Activated naive CD4-positive, alpha-beta T cell treated with Interleukin-2 at 50 U/mL for 16 hours (primary cell): ENCODE measurements at places on chromosomes 12 and 14.

DNA sequence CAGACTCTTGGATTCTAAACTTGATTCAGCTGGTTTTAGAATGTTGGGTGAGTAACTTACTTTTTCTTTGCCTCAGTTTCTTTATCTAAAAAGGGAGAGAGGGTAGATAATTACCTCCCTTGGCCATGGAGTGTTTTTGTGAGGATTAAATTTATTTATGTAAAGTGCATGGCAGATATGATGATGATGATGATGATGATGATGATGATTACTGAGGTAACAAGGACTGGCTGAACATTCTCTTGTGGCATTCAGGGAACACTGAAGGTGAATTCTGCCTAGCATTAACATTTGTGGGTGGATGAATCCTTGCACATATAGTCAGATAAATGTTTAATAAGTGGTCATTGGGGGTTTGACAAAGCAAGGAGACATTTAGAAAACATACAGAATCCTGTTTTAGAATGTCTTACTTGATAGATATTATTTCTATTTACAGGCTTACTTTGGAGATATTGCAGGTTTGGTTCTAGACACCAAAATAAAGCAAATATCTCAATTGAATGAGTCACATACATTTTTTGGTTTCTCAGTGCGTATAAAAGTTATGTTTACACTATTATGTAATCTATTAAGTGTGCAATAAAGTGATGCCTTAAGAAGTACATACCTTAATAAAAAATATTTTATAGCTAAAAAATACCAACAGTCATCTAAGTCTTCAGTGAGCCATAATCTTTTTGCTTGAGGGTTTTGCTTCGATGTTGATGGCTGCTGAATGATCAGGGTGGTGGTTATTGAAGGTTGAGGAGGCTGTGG, 123.2 kb downstream of the SNAPC1 start:
- no peak for DNase-seq

DNA sequence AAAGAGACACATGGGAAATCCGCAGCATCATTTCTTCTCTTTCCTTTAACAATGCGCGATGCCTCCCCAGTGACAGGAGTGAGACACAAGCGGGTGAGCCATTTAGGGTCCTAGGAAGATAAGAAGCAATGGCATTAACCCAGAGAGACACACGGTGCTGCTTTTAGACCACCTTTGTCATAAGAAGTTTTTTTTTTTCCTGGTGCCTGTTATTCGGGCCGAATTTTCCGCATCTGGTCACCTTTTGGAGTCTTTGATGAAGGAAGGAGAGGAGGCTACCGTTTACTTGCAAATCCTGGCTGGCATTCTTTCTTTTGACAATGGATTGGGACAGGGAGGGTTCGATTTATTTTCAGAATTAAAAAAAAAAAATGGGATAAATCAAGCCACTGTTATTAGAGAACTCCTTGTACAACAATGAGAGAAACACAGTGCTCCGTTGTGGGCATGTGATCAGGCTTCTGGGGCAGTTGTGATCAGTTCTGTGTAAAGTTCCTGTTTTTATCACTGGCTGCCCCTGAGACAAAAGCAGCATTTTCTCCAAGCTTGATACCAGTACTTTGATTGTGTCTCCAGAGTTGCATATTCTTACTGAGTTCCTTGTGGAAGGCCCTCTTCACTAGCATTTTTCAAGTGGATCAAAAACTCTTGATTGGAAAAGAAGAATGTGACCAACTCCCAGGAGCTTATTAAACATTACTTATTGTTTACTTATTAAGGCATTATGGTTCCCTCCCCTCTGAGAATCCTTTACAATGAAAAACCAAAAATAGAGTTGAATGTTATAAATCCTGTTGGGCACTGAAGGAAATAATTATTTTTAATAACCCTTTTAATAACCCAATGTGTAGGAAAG, 1.1 kb downstream of the DIP2B start:
- no peak for DNase-seq

DNA sequence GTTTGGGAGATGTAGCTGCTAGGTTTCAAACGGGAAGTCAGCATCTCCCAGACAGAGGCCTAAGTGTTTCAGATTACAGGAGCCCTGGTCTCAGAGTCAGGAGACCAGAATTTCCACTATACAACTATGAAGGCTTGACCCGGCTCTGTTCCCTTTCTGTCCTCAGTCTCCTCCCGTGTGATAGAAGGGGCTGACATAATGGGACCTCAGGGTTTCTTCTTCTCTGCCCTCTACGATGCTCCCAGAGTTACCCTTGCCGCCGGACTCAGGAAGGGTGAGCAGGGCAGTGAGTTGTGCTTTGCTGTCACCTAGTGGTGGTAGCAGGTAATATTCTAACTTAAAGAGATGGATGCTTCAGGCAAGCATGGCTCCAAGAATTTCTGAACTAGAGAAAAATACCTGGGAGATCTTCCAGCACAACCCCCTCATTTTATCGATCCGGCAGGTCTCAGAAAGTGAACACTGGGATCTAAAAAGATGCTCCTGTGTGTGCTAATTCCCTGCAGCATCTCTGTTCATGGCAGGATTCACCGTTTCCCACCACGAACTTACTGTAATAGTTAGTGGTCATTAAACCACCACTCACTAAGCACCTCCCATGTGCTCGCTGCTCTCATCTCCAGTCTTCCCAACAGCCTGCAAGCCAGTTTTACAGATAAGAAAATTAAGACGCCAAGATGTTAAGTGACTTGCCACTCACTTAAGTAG, 84.4 kb downstream of the VWF start:
- DNase-seq, result peak; percentile 38

GRCh38 chr14:104465482-104466390, 113.8 kb upstream of the C14orf180 start:
- no peak for DNase-seq

DNA sequence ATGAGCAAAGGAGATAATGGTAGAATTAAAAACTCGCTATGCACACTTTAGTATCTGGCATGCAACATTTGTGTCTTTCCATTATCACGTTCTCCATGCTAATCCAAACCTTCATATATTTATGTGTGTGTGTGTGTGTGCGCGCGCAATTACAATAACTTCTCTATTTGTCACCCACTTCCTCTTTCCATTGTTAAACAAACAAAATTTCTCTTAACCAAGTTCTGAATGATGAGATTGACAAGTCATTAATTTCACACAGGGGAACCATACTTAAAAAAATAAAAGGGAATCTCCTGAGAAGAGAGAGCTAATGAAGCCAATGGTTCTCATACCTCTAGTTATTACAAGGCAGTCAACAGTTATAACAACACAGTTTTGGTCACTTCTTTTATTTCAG, 575.9 kb upstream of the MDGA2 start:
- no peak for DNase-seq

- DNase-seq, result no peak
Observed at GRCh38 chr12:68786929-68787328, 21.0 kb upstream of the MDM2 start.

GRCh38 chr12:109753054-109753401, 39.4 kb downstream of the FAM222A start:
- no peak for DNase-seq

DNA sequence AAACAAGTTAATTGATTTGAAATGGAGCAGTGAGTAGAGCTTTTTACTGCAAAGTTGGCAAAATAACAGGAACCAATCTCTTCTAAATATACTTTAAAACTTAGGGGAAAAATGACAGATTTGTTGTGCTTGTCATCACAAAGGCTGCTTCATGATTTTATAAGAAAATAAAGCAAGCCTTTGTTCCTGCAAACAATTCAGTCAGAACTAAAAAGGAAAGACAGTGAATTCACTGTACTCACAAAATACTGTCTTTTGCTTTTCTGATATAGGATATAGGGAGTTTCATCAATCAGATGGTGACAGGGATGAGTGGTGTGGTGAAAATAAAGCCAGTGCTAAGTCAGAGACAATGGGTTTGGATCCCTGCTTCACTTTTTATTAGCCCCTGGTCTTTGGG, 126.0 kb downstream of the HELB start:
- DNase-seq, result no peak

DNA sequence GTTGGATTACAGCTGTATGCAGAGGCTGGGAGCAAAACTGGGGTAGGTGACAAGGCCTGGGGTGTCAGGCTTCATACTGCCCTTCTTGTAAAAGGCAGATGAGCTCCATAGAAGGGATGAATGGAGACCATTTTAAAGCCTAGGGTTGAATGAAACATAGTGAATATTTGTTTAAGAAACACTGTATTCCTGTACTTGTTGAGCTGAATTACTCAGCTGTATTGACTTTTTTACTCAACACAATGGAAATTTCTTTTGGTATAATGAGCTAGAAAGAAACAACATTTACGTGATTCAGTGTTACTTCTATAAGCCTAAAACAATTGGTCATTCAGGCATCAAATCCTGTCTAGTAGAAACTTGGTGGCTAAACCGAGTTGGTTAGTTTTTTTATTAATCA, 14.1 kb downstream of the ATP6V0A2 start:
- no peak for DNase-seq

DNA sequence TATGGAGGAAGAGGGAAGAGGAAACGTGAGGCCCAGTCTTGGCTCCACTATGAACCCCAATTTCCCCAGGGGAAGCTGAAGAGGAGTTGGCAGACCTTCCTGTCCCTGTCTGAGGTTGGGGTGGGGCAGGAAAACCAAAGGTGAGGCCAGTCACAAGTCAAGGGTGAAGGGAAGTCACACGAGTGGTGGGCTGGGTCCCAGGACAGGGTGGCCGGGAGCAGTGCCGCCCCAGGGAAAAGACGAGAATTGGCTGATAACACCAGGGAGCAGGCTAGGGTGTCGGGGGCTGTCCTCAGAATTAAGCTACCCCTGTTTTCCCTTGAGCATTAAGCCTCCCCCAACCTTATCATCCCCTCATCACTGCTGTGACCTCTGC, 3.1 kb downstream of the VDR start:
- DNase-seq, result no peak

DNA sequence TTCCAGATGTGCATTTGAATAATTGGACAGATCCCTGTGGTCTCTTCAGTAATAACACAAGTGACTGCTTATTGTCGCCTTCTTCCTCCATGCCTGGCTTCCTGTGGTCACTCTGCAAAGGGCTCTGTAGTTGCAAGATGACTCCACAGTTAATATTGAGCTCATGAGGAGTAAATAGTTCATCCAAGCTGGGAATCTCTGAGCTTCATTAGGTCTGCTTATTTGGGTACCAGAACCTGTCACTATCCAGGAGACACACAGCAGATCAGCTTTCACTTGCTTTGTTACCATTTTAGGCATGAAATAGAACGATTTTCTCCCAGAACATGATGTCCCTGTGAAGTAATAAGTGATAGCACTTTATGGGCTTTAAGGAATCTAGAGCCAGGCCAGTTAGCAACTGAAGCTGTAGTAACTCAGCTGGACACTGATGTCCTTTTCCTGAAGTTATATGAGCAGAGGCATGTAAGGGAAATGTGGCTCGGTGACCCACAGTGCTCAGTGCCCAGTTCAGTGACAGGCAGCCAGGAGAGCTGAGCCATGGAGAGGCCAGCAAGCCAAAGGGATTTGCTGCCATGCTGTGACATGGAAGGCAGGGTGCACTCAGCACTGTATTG, 50.1 kb downstream of the CRADD start:
- DNase-seq, result no peak

DNA sequence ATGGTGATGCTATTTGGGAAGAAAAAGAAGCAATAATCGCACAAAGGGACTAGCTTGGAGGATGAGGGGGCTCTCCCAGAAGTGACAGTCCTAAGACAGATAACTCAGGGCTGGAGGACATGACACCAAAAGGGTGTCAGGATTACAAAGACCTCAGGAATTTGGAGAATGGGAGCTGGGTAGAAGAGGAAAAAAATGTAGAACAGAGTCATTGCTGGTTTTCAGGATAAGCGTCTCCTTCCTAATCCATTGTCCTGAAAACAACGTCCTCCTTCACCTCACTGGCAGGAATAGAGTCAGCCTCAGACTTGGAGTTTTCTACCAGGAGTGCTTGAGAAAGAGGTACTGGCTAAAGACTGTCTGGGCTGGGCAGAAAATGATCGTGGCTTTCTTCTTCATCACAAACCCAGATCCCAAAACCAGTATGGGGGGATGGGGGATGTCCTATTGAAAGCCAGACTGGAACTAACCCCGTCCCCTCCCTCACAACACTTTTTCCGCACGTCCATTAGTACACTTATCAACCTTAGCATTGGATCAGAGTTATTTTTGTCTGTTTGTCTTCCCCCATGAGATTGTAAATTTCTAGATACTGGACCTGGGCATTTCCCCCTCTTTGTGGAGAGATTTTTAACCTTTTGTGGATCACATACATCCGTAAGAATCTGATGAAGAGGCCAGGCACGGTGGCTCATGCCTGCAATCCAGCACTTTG, 14.3 kb downstream of the B4GALNT3 start:
- no peak for DNase-seq

DNA sequence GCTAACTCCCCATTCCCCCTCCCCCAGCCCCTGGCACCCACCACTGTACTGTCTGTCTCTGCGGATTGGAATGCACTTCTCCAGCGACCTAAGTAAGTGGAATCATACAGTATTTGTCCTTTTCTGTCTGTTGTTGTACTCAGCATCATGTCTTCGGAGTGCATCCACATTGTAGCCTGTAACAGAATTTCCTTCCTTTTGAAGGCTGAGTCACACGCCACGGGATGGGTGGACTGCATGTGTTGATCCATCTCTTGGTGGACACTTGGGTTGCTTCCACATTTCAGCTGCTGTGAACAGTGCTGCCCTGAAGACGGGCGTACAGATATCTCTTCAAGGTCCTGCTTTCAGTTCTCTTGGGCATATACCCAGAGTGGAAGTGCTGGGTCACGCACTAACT, 34.4 kb downstream of the DDX51 start:
- DNase-seq, result no peak

- no peak for DNase-seq
Observed at GRCh38 chr12:106918746-106919145, 37.0 kb upstream of the TMEM263 start.

DNA sequence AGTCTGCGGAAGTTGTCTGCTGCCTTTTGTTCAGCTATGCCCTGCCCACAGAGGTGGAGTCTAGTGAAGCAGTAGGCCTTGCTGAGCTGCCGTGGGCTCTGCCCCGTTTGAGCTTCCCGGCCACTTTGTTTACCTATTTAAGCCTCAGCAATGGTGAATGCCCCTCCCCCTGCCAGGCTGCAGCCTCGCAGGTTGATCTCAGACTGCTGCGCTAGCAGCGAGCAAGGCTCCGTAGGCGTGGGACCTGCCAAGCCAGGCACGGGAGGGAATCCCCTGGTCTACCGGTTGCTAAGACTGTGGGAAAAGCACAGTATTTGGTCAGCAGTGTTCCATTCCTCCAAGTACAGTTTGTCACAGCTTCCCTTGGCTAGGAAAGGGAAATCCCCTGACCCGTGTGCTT, 143.6 kb downstream of the DYRK2 start:
- peak; percentile 11 for DNase-seq

- DNase-seq, result no peak
Observed at GRCh38 chr12:109186993-109187653, 70.7 kb downstream of the ACACB start.

GRCh38 chr12:25644979-25645378, 91.9 kb upstream of the LMNTD1 start:
- DNase-seq, result no peak
